SIG-M5 (cell line): ENCODE measurements at places on chromosomes 16 and 17.

DNA sequence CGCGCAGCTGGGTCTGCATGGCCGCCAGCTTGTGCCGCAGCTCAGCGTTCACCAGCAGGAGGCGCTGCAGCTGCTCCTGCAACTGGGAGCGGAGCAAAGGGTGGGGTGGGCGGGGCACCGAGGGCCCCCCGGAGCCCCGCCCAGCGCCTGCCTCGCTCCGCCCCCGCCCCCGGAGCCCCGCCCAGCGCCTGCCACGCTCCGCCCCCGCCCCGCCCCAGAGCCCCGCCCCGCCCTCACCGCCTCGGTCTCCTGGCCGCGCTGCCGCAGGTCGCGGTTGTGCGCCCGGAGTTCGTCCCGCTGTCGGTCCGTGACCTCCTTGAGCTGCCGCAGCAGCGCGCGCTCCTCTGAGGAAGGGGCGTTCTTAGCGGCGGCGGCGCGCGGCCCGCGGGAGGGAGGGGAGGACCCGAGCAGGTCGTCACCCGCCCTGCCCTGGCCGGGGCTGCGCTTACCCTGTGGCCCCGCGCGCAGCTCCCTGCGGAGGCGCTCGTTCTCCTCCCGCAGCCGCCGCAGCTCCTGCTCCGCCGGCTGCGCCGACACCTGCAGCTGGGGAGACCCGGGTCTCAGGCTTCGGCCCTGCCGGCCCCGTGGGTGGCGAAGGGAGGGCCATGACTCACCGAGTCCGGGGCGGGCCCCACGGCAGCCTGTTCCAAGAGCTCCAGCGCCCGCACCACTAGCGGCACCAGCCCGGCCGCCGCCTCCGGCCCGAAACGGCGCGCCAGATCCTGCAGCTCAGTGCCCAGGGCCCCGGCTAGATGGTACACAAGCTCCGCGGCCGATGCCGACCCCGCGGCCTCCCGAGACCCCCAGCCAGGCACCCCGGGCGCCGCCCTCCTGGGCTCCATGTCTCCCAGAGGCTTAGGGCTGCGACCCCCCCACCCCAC is 463 bp downstream of the RILP start:
- no peak for DNase-seq

GRCh38 chr17:15000661-15001060 is 264.5 kb downstream of the PMP22 start:
- no peak for DNase-seq

- no peak for DNase-seq
These were observed 31.3 kb downstream of the IRF8 start for GRCh38 chr16:85930301-85930700.

- DNase-seq = no peak
These were observed 278.6 kb downstream of the HAPSTR1 start for GRCh38 chr16:9370061-9370491.

GRCh38 chr17:2034157-2034556 is 4.2 kb downstream of the DPH1 start:
- DNase-seq = no peak
